ENCODE measurements at places on chromosomes 2 and 18.

GRCh38 chr2:99111236-99111635 lies 30.3 kb upstream of the C2orf15 start:
- DNase-seq: no peak

- DNase-seq: no peak
These were observed 278.2 kb upstream of the EPAS1 start for GRCh38 chr2:46018773-46019591.

DNA sequence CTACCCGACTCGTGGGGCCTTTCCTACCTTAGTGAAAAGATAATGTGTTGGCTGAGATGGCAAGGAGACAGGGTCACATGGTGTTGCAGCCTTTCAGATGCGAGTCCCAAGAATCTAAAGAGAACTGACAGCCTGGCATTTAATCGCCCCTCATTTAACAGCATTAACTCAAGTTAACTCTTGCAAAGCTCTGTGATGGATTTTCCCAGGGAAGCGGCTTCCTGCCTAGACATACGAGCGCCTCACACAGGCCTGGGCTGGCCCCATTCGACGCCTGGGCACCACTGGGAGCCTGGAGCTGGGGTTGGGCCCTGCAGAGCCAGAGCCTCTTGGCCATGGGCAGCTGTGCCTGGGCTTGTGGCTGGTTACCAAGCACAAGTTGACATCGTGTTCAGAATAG lies 140.8 kb downstream of the SEPTIN10 start:
- peak; percentile 38 for DNase-seq

DNA sequence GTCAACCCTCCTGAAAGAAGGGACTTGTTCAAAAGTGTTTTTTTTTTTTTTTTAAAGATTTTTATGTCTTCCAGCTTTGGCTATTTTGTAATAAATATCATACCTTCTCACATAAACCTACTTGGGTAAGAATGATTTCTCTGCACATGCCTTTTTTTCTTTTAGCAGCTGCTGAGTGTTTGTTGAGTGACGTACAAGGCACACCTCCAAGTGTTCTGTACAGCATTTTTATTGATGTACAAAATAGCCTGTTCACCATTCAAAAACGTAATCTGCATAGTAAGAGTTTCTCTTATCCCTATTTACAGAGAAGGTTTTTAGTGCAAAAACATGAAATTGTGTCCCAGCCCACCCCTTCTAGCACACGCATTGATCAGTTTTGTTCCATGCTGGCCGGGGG lies 77.6 kb downstream of the MEP1B start:
- no peak for DNase-seq

GRCh38 chr2:229783108-229783721 lies 68.9 kb upstream of the DNER start:
- DNase-seq: no peak

- no peak for DNase-seq
These were observed 64.9 kb downstream of the LPIN2 start for GRCh38 chr18:2948038-2948437.

DNA sequence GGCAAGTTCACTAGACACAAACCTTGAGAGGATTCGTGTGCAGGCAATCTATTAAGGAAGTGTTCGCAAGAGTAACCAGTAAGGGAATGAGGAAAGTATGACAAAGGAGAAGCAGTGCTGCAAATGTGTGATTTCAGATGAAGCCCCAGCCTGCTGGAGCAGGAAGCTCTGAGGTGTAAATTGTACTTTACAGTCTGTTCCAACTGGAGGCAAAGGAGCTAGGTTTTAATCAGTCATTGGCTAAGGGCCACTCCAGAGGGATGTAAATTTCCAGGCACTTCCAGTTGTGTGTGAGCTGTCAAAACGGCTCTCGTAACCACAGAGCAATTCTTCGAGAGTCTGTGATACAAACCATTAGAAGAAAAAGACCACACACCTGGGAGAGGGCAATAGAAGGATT lies 359.5 kb upstream of the FAM98A start:
- DNase-seq: no peak

DNA sequence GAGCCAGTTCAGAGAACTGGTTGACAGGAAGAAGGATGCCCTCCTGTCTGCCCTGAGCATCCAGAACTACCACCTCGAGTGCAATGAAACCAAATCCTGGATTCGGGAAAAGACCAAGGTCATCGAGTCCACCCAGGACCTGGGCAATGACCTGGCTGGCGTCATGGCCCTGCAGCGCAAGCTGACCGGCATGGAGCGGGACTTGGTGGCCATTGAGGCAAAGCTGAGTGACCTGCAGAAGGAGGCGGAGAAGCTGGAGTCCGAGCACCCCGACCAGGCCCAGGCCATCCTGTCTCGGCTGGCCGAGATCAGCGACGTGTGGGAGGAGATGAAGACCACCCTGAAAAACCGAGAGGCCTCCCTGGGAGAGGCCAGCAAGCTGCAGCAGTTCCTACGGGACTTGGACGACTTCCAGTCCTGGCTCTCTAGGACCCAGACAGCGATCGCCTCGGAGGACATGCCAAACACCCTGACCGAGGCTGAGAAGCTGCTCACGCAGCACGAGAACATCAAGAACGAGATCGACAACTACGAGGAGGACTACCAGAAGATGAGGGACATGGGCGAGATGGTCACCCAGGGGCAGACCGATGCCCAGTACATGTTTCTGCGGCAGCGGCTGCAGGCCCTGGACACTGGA lies 92.5 kb upstream of the EML6 start:
- no peak for DNase-seq

DNA sequence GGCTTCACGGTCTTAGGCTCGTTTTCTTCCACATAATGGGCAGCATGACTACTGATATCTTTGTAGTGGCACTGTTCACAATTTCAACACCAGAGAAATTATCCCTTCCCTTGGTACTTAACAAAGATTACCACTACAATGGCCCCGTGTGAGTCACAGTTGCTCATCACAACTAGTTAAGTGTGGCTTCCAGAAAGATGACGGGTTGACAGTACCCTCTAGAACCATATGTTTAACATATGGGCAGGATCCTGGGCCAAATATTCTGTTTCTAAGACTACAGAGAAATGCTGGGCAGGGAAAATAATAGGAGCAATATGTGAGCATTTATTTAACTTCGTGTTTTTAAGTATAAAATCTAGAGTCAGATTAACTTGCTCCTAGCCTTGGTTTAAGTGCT lies 780.1 kb upstream of the LINC00305 start:
- peak; percentile 85 for DNase-seq

GRCh38 chr2:232863996-232864395 lies 6.1 kb upstream of the SNORC start:
- DNase-seq: no peak

DNA sequence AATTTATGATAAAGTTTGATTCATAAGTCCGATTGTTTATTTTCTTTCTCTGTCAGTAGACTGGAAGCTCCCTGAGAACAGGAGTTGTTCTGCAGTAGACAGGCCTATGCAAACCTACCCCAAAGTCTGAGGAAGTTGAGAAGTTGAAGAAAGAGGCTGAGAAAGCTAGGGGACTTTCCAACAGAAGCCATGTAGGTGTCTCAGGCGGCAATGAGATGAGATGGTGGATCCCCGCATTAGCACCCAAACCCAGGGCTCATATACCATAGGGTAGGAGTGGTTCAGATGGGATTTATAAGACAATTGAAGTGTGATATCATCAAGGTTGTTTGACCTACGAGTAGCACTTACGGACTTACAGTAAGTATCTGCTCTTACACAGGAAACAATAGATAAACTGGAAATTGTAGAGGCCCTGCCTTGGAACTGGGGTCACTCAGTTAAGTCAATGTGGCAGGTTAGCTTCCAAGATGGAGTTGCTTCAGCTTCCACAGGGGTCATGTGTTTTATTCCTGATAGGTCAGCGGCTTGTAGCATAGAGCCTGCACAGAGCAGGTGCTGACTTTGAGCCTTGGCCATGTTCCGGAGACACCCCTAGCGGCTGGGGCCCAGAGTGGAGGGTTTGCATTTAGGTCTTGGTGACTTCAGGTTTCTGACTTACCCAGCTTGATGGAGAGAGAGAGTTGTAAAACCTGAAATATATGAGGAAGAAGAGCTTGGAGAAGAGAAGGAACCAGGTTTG lies 2.3 kb upstream of the PSD4 start:
- no peak for DNase-seq

GRCh38 chr2:233413046-233413445 lies 58.8 kb downstream of the DGKD start:
- no peak for DNase-seq

- DNase-seq: no peak
These were observed 60.9 kb upstream of the CYRIA start for GRCh38 chr2:16726577-16726976.

- no peak for DNase-seq
These were observed 60.0 kb downstream of the IL1R2 start for GRCh38 chr2:102051692-102052277.

DNA sequence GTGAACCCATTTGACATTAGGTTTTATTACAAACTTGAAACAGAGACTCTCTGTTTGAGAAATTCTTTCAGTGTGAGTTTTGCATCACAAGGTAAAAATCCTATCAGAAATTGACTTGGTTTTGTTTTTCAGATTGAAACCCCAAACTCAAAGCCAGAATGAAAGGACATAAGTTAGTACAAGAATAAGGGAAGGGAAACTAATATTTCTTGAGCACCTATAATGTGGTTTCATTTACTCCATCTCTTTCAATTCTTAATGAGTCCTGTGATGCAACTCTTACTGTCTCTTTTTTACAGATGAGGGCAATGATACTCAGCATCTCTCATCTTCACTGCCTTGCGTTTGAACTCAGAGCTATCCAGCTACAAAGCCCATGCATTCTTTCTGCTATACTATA lies 210.0 kb upstream of the SIX3 start:
- no peak for DNase-seq

- no peak for DNase-seq
These were observed 6.5 kb upstream of the MLPH start for GRCh38 chr2:237480556-237480955.

DNA sequence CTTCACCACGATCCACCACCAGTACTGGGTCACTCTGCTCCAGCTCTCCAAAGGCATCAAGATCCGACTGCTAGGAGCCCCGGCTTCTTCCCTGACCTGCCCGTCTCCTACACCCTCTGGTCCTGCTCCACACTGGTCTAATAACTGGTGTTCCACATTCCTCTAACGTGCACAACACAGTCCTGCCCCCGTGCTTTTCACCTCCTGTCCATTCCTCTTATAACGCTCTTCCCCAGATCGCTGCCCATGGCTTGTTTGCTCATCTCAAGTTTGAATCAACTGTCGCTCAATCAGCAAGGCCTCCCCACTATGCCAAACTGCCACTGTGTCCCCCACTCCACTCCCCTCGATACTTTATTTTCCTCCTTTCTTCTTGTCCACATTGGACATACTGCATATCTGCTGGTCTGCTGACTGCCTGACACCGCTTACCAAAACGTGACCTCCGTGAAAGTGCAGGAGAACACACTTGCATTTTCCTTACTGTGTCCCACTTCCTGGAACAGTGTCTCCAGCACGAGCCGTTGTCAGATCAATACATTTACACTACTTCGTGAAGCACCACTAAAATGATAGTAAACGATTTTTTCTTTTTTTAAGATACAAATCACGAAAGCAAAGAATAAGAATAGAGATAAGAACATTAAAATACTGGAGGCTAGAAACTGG lies 6.5 kb downstream of the HDLBP start:
- no peak for DNase-seq

DNA sequence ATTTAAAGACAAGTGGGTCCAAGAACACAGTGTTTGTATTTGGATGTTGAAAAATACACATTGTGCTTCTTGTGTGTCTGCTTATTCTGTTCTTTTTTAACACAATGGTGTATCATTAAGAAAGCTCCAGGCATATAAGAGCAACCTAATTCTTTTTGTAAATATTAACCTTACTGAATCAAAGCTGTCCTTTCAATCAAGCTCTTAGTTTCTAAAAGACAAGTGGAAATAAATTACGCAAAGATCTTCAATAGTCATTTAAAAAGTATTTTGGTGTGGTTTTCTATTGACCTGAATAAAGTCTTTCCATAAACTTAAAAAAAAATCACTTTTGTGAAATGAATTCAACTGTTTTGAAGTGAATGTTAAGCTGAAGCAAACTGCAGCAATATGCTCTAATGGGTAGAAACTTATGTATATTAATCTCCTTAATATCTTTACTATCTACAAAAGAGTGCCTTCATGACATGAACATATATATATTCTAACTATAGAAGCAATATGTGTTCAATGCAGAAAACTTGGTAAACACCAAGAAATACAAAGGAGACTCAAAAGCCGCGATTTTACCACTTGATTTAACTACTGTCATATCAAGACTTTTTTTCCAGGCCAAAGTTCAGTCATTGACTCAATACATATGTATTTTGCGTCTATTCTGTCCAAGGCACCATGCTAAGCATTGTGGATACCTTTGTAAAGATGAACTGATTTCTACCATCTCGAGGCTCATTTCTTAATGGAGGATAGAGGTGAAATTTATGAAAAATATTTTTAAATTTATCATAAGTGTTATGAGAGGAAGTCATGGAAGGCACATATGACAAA lies 97.7 kb downstream of the ARHGAP15 start:
- no peak for DNase-seq

DNA sequence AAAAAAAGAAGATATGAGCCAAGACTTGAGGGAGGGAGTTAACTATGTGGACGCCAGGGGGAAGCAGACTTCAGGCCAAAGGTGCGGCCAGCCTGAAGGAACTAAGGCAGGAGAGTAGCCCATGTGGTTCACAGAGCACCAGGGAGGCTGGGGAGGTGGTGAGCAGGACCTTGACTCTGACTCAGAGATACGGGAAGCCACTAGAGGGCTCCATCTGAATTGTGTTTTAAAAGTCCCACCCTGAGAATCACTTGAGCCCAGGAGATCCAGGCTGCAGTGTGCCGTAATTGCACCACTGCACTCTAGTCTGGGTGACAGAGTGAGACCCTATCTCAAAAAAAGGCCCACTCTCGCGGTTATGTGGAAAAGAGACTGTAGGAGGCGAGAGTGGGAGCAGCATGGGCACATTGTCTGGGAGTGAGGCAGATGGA lies 12.3 kb downstream of the CEP192 start:
- DNase-seq: no peak
